GM12878 (cell line): ENCODE measurements at places on chromosomes 7 and 10. TPM values are rescaled to one million over a fixed set of nuclear protein-coding genes. Genes with fewer than 3 reads are reported as not detected.

Gene GNG11
- 2.1 and 2.2 TPM in 2 replicates for polyA plus RNA-seq

Gene VENTX
- polyA plus RNA-seq: not detected in 2 replicates

Gene ADGRA1
- polyA plus RNA-seq: not detected in 2 replicates

Gene ARMC3
- polyA plus RNA-seq: not detected in 2 replicates

Gene BEND7
- not detected in 2 replicates for polyA plus RNA-seq

Gene SLC13A4
- polyA plus RNA-seq: 0.20 and 0.28 TPM in 2 replicates

Gene INMT
- not detected in 2 replicates for polyA plus RNA-seq

Gene C7orf57
- polyA plus RNA-seq: not detected in 2 replicates

Gene THSD7A
- not detected in 2 replicates for polyA plus RNA-seq

Gene NPFFR1
- not detected in 2 replicates for polyA plus RNA-seq

Gene GBX1
- not detected in 2 replicates for polyA plus RNA-seq

Gene HHEX
- polyA plus RNA-seq: 30.9 and 32.8 TPM in 2 replicates

Gene AKR1E2
- not detected in 2 replicates for polyA plus RNA-seq

Gene RNF148
- polyA plus RNA-seq: not detected in 2 replicates

Gene TET1
- 0.59 and 0.68 TPM in 2 replicates for polyA plus RNA-seq

Gene AGBL3
- polyA plus RNA-seq: 5.5 and 8.3 TPM in 2 replicates

Gene AKR1C2
- polyA plus RNA-seq: not detected in 2 replicates

Gene ACHE
- 2.5 and 2.7 TPM in 2 replicates for polyA plus RNA-seq

Gene GPR85
- polyA plus RNA-seq: not detected in 2 replicates

Gene PHF14
- 21.9 and 23.5 TPM in 2 replicates for polyA plus RNA-seq

Gene PRR15
- polyA plus RNA-seq: not detected in 2 replicates

Gene ACTA2
- 78.2 and 78.4 TPM in 2 replicates for polyA plus RNA-seq

Gene SEMA3E
- 0.78 and 1.6 TPM in 2 replicates for polyA plus RNA-seq

Gene NOM1
- polyA plus RNA-seq: 9.8 and 12.7 TPM in 2 replicates

Gene CARD11
- polyA plus RNA-seq: 19.3 and 26.1 TPM in 2 replicates

Gene CLDN4
- not detected in 2 replicates for polyA plus RNA-seq

Gene MBL2
- polyA plus RNA-seq: not detected in 2 replicates

Gene CALHM3
- polyA plus RNA-seq: 0.09 and 0.13 TPM in 2 replicates

Gene PSD
- polyA plus RNA-seq: 1.7 and 2.3 TPM in 2 replicates

Gene AZGP1
- 0.25 TPM in 1 of 2 replicates, not detected in the other for polyA plus RNA-seq

Gene BRAF
- 9.6 and 10.4 TPM in 2 replicates for polyA plus RNA-seq

Gene CCDC3
- not detected in 2 replicates for polyA plus RNA-seq

Gene PFKP
- 101 and 111 TPM in 2 replicates for polyA plus RNA-seq

Gene VWDE
- 0.75 and 1.1 TPM in 2 replicates for polyA plus RNA-seq

Gene ACBD7
- 0.24 TPM in 1 of 2 replicates, not detected in the other for polyA plus RNA-seq

Gene COG5
- 15.9 and 16.1 TPM in 2 replicates for polyA plus RNA-seq

Gene VPS37D
- polyA plus RNA-seq: not detected in 2 replicates

Gene SPDYE9
- 0.86 and 1.7 TPM in 2 replicates for polyA plus RNA-seq

Gene LDB3
- 0.06 and 0.10 TPM in 2 replicates for polyA plus RNA-seq

Gene PPP1R17
- polyA plus RNA-seq: 0.28 and 0.29 TPM in 2 replicates

Gene MEIG1
- 1.5 and 1.9 TPM in 2 replicates for polyA plus RNA-seq

Gene PNLIPRP3
- polyA plus RNA-seq: not detected in 2 replicates

Gene PDE6C
- 0.13 TPM in 1 of 2 replicates, not detected in the other for polyA plus RNA-seq

Gene PRSS37
- not detected in 2 replicates for polyA plus RNA-seq

Gene CHCHD1
- polyA plus RNA-seq: 132 and 140 TPM in 2 replicates

Gene TEX47
- not detected in 2 replicates for polyA plus RNA-seq

Gene POMZP3
- 7.5 and 8.3 TPM in 2 replicates for polyA plus RNA-seq

Gene ZNF783
- polyA plus RNA-seq: 3.2 and 5.7 TPM in 2 replicates

Gene MCM10
- 35.1 and 38.6 TPM in 2 replicates for polyA plus RNA-seq

Gene GHRHR
- not detected in 2 replicates for polyA plus RNA-seq

Gene TRIP6
- polyA plus RNA-seq: 30.1 and 36.5 TPM in 2 replicates

Gene MAP3K8
- 36.9 and 45.6 TPM in 2 replicates for polyA plus RNA-seq

Gene CFAP70
- 0.37 and 0.38 TPM in 2 replicates for polyA plus RNA-seq

Gene SCRN1
- 39.9 and 49.2 TPM in 2 replicates for polyA plus RNA-seq

Gene GIMAP7
- 5.1 and 5.8 TPM in 2 replicates for polyA plus RNA-seq

Gene PODXL
- 0.18 and 0.79 TPM in 2 replicates for polyA plus RNA-seq

Gene KCTD7
- polyA plus RNA-seq: 4.1 and 5.6 TPM in 2 replicates

Gene TMEM26
- polyA plus RNA-seq: not detected in 2 replicates

Gene GPAM
- polyA plus RNA-seq: 6.6 and 7.8 TPM in 2 replicates
